ENCODE measurements at places on chromosomes 2 and 18. TPM values are rescaled to one million over a fixed set of nuclear protein-coding genes. Genes with fewer than 3 reads are reported as not detected.
A peak's percentile ranks its signal among the peaks of the same experiment; 100 is the strongest.

- H3K4me3 ChIP-seq, result no peak overlapping the region
- no peaks in the 10 kb centered on the region for H3K27me3 ChIP-seq
- H3K4me1 ChIP-seq, result no peaks in the 10 kb centered on the region
- H3K27ac ChIP-seq, result no peak overlapping the region
- no peaks in the 10 kb centered on the region for H3K36me3 ChIP-seq
- DNase-seq, result no peak
These were observed 152.6 kb downstream of the COPS8 start for GRCh38 chr2:237238249-237238648.

Gene AAMP
- 76.6 TPM for total RNA-seq

Gene KHK
- 10.0 TPM for total RNA-seq

DNA sequence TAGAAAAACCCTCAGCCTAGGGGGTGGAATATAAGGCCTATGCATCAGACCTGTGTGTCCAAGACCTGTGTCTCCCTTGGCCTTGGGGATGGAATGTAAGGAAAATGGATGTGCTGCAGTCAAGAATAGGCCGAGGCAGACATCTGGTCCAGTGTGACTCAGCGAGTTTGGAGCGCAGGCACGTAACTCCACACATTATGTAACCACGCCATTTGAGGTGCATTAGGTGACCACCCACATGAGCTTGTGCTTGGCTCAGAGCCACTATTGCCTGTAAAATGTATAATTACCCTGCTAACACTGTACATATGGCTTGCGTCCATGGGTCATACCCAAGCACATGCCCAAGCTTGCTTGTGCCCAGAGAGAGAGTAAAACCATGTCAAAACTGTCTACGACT lies 580.9 kb upstream of the HNMT start:
- no peaks in the 10 kb centered on the region for H3K36me3 ChIP-seq
- no peak overlapping the region for H3K27ac ChIP-seq
- no peak overlapping the region for H3K4me3 ChIP-seq
- DNase-seq, result no peak
- H3K4me1 ChIP-seq, result no peaks in the 10 kb centered on the region

DNA sequence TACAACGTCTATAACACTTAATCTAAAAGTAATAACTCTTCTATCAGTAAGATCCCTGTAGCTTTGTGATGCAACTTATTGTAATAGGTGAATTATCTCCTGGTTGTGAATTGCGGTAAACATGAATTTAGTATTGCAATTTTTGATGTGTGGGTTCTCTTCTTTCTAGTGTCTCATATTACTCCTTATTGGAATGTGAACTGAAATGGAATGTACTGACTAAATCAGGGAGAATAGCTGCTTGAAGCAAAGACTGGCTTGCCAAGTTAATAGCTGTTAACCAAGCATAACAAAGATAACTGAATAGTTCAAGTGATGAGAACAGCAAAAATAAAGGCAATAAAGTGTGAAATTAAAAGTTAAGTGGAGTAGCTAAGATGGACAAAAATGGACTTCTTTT lies 60.5 kb upstream of the TFPI start:
- DNase-seq, result no peak
- no peak overlapping the region for H3K27ac ChIP-seq
- H3K4me3 ChIP-seq, result no peak overlapping the region
- no peaks in the 10 kb centered on the region for H3K27me3 ChIP-seq

Gene GATA6
- total RNA-seq, result not detected

Gene TMEM169
- total RNA-seq, result 34.8 TPM

DNA sequence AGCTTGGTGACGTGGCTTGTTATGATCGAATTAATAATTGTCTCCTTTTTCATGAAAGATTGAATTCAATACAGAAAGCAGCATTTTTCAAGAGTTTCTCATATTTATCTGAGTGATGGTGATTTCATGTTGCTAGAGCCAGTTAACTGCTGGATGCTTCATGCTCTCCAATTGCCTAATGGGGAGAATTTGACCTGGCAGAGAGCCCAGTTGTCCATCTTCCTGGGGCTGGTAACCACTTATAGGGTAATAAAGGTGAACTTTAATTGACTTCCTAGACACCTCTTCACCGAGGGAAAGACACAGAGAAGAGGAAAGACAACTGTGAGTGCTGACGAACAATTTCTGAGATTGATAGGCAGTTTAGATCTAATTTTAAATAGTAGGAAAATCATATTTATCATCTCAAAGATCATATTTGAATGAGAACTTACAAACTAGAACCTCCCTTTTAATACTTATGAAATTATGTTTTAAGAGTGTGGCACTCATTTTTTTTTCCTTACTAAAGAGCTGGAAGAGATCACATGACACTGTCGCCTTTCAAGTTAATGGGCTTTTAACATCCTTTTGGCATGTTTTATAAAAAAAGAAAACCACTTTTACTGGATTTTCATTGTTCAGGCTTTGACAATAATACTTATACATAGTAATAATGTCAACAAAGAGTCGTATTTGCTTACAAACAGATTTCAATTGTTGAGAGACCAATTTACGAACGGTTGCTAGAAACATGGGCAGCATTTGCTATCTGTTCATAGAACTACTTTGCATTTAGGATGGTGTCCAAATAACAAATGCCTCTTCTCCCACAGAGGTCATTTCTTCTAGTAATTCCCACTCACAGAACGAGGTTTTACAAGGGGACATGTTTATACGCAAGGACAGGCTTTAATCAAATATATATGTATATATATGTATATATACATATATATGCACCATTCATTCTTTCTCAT lies 153.3 kb downstream of the RAPGEF4 start:
- no peaks in the 10 kb centered on the region for H3K36me3 ChIP-seq
- peaks cover 26% of the 10 kb centered on the region for H3K4me1 ChIP-seq
- no peak overlapping the region for H3K4me3 ChIP-seq

DNA sequence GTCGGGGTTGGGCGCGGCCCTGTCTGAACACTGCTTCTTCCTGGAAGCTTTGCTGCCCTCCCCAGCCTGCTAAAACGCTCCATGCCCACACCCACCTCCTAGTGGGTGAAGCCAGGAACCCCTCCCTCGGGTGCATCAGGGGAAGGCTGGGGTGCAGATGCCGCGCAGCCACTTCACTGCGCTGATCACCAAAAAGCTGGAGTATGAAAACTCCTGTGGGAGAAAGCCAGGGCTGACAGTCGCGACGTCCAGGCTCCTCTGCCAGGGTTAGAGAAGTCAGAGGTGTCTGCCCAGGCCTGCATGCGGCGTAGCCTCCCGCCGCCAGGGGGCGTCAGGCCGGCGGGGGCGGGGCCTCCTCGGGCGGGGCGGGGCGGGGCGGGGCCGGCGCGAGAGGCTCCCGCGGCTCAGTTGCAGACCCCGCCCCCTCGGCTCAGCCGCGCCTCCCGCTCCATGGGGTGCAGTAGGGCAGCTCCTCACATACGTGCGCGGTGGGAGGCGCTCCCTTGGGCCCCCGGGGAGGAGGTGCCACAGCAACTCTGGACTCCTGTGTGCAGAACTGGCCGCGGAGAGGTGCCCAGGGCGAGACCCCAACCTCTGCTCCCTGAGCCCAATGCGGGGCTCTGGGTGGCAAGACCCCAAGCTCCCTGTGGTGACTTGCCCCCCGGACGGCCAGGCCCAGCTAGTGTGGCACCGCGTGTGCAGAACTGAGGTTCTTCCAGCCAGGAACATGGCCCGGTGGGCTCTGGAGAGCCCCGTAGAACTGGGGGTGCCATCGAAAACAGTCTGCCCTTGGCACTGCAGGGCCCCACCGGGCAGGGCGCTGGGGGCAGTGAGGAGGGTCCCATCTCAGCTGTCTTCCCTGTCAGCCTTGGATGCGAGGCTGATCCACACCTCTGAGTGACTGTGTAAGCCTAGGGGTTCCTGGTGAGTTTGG lies 1.8 kb upstream of the RNPEPL1 start:
- peak; percentile 73 for DNase-seq
- no peaks in the 10 kb centered on the region for H3K36me3 ChIP-seq
- H3K4me1 ChIP-seq, result peaks cover 30% of the 10 kb centered on the region
- H3K4me3 ChIP-seq, result peak overlapping the region; percentile 90
- H3K27ac ChIP-seq, result no peak overlapping the region

Data from neural crest cell (in vitro differentiated cells).